ENCODE measurements at places on chromosomes 7 and 10.

DNA sequence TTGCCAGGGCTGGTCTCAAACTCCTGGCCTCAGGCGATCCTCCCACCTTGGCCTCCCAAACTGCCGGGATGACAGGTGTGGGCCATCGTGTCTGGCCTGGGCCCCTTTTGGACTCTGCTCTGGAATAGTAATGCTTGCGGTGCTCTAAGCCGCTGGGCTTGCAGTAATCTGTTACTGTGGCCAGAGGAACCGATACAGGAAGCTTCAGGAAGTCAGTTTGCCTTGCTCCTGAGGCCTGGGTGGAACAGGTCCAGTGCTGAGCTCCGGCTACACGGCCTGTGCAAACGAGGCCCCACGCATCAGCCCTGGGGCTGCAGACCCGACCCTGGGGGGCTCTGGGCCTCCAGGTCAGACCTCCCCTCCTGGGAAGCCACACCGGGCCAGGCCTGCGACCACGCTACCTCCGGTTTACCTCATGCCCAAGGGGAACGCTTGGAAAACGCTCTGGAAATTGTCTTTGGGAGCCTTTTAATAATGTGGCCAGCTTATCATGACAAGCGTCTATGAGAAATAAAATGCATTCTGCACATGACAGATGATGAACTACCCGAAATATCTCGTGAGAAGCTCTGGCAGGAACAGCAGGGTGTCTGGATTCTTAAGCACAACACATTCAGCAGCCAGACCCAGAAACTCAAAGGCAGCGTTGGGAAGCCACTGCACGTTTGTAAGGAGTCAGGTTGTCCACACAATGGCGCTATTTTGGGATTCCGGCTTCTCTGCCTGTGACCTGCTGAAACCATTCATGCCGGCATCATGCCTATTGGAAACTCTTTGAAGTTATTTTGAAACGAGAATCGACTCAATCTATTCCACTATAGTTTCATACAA lies 10.1 kb upstream of the ADAP1 start:
- no peak for DNase-seq

- no peak for DNase-seq
Observed at GRCh38 chr7:7405461-7405860, 130.2 kb downstream of the COL28A1 start.

GRCh38 chr7:132428247-132428919 lies 147.9 kb downstream of the PLXNA4 start:
- DNase-seq = no peak

GRCh38 chr10:24209432-24209771 lies 464 bp downstream of the KIAA1217 start:
- no peak for DNase-seq

DNA sequence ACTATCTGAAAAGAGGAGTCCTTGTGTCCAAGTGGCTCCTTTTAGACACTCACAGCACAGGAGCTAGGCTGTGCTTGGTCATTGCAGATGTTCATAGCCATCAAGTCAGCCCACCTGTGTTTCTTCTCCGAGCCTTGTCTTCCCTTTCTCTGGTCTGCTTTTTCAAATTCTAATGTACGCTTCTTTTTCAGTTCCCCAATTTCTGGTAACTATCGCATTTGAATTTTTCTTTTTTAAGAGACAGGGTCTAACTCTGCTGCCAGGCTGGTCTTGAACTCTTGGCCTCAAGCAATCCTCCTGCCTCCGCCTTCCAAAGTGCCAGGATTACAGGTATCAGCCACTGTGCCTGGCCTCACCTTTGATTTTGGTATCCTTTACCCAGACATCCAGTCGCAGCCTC lies 18.9 kb downstream of the APBB1IP start:
- DNase-seq = no peak

DNA sequence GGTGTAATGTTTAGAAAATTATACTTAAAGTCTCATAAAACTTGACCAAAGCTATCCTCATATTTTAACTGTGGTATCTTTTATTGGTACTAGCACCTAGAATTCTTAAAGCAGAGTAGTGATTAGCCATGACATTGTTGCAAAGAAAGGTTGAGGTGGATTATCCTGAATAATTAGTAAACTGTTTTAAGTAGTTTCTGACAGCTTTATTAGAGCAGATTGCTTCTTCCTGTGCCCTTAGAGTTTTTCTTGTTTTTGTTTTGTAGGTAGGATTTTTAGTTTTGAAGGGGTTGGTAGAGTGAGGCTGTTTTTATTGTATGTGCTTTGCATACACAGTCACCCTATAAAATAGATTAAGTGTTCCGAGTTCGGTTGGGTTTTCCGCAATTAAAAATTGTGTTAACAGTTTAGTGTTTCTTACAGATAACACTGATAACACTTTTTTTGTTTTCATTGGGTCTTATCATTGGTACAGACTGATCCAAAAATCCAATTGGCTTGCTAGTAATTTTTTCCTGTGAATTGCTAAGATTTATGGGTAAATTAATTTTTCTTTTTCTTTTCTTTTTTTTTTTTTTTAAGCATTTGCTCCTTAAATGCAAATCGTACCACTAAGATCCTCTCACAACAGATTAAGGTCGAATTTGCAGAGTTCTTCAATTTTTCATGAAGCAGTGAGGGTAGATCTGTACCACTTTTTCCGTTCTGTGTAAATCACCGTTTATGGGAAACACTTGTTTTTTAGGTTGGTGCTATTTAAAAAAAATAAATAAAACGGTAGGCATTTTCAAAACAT lies 2.1 kb upstream of the PBLD start:
- DNase-seq = no peak

- DNase-seq = no peak
Observed at GRCh38 chr10:117668327-117669008, 125.9 kb downstream of the EMX2 start.

GRCh38 chr7:12296051-12296570 lies 85.0 kb downstream of the TMEM106B start:
- DNase-seq = no peak

DNA sequence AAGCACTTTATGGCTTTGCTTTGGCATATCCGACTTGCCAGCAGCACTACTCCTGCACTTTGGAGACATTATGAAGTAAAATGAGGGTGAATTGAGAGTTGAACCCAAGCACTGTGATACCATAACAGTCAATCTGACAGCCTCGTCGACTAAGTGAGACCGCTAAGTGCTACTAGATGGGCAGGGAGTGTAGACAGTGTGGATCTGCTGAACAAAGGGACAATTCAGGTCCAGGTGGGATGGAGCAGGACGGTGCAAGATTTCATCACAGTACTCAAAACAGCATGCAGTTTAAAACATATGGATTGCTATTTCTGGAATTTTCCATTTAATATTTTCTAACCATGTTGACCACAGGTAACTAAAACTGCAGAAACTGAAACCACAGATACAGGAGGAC lies 20.8 kb upstream of the PRTFDC1 start:
- DNase-seq = no peak

GRCh38 chr10:88207121-88207546 lies 343.7 kb downstream of the PTEN start:
- no peak for DNase-seq

DNA sequence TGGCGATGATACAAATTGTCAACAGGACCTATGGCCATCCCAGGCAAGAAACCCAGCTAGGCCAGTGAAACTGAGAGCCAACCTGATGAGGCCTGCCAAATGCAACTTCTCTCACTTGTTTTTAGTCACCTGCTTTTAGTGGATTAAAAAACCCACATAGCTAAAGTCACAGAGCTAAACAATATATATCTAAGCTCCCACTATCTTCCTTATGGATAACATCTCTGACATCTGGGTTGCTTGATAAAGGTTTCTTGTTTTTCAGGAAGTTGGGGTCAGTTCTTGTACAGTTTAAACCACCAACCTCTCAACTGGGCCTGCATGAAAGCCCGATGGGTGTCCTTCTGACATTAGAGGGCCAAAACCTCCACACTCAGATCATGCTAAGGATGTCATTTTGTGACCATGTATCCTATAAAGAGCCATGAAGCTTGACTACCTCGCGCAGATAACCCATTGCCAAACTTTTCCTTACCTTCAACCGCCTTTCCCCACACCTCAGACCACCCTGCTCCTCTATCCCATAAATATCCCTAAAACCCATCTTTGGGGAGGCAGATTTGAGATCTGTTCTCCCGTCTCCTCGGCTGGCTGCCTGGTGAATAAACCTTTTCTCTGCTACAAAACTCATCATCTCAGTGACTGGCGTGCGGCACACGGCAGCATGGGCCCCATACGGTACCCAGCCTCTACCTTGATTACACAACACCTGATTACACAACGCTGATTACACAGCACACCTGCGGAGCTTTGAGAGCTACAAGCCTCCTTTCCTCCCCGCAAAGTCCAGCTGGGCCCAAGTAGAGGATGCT lies 797 bp upstream of the STMP1 start:
- DNase-seq = no peak

GRCh38 chr7:24580283-24580946 lies 7.2 kb downstream of the PALS2 start:
- DNase-seq = no peak

DNA sequence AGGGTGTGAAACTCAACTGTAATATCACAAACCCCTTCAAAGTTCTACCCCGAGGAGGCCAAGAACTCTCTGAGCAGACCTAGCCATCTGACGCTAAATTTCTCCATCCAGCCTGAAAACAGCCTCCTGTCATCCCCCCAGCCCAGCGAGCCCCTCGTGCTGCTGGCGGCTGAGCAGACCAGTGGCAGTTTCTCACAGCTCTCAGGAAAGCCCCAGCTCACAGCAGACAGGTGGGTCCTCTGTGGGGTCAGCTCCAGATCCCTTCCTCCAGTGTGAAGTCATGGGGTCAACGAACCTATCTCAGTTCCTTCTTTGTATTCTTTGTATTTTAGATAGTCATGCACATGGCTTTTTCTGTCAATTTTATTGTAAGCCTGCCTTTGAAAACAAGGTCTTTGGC lies 7.8 kb downstream of the GARIN1A start:
- DNase-seq = no peak

- no peak for DNase-seq
Observed at GRCh38 chr10:95784279-95784913, 28.4 kb downstream of the ENTPD1 start.

- no peak for DNase-seq
Observed at GRCh38 chr10:37456456-37456855, 331.1 kb downstream of the ANKRD30A start.

- DNase-seq = no peak
Observed at GRCh38 chr7:23474829-23475575, 4.7 kb upstream of the IGF2BP3 start.

DNA sequence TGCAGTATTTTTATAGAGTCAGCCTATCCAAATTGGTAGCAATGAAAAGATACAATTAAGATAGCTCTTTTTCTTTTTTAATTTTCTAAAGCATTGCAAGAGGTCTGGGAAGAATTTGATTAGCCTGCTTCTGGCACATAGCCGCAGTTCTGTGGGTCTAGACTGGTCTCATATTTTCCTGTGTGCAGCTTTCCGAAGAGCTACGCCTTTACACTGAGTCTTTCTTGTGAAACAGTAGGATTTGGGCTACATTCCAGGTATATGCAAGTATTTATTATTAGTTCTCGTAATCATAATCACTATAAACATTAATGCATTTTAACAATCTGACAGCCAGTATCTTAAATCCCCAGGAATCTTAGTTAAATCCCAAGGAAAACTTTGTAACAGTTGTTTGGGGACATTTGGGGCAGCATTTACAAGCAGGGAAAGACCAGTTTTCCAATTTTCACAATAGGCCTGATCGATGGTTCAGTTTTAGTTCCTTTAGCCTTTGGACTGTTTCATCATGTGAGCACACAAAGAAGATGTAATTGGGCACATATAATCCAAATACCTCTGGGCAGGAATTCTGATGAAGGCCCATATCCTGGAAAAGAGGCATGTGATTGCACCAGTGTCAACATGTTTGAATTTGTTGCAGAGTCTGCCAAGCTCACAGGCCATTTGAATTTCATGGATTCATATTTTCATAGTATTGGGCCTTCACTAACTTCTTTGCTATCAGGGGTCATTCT lies 287.3 kb downstream of the INHBA start:
- DNase-seq = no peak

- DNase-seq = no peak
Observed at GRCh38 chr10:18214691-18215563, 74.7 kb downstream of the CACNB2 start.

DNA sequence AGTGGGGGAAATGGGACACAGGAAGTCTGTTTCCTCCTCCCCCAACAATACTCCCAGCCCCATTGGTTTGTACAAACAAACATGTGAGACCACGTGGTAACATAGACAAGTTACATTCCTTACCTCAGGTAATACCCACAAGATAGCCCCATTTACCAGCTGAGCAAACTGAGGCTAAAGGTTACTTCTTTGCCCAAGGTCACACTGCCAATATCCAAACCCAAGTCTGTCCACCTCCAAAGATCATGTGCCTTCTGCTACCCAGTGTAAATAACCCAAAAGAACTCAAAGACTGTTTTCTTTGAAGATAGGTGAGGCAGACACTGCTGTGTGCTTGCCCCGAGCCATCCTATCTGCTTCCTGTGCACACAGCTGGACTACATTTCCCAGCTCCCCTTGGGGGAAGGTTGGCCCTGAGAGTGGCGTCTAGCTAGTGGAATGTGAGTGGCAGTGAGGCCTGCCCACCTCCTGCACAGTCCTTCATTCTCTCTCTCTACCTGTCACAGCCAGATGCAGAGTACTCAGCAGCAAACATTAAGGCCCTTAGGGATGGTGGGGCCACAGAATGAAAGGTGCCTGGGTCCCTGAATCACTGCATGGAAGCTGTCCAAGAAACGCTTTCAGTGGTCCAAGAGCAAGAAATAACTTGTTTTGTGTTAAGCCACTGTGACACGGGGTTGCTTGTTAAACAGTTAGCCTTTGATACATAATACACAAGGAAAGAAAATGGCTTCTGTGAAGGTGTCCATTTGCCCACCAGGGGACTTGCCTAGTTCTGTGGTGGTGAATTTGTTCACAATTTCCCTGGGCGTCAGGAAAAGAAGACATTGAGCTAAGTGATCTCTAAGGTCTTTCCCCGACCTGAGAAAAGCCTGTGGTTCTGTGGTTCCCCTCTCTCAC lies 257.7 kb upstream of the NFE2L3 start:
- no peak for DNase-seq

DNA sequence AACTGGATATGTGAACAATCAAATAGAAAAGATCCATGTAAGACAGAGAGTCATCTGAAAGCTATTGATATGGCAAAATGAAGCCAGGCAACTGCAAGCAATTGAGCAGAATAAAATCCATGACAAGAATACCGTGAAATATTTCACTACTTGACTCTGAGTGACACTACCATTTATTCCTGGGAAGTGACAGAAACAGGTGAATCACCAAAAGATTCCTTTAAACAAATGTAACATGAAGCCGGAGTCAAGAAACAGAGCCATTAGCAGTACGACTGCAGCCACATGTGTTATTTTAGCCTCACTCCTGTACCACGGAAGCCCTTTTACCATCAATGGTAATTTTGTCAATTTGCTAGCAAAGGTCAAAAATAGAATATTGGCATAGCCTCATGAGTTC lies 197.7 kb upstream of the POT1 start:
- no peak for DNase-seq

DNA sequence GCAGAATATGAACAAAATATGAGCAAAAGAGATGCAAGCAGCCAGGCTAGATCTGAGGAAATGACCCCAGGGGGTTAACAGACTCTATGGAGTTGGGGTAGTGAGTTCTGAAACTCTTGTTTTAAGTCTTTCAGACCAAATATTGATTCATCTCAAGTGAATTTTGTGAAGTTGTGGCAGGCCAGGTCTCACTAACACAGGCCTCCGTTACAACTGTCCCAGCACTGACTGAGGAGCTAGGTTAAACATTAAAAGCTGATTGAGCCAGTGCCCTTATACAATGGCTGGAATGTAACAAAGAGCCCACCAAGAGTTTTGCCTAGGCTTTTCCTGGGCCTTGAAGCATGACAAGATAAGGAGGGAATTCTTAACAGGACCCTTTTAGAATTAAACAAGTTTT lies 192.3 kb upstream of the STK17A start:
- no peak for DNase-seq
